CD4-positive, alpha-beta T cell treated with Interleukin-6 at 100 ng/mL for 8 hours (primary cell): ENCODE measurements at places on chromosomes 3 and 15.

- DNase-seq = no peak
Observed at GRCh38 chr15:42107473-42107872, 13.1 kb upstream of the PLA2G4D start.

DNA sequence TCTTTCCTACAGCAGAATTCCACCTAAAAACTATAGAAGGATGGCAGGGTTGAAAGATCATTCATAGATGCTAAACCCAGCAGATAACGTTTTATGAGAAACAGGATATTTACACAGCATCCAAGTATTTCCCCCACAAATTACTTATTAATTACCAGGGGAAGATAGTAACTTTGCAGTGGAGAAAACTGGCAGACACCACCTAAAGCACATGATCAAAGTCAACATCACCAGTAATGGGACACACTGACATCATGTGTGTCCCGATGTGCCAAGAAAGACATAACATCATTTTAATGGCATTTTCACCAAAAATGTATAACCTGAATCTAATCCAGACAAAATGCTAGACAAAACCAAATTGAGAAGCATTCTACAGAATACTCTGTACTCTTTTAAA, 220.4 kb upstream of the THBS1 start:
- no peak for DNase-seq

GRCh38 chr3:11953350-11953749, 50.8 kb upstream of the SYN2 start:
- no peak for DNase-seq

DNA sequence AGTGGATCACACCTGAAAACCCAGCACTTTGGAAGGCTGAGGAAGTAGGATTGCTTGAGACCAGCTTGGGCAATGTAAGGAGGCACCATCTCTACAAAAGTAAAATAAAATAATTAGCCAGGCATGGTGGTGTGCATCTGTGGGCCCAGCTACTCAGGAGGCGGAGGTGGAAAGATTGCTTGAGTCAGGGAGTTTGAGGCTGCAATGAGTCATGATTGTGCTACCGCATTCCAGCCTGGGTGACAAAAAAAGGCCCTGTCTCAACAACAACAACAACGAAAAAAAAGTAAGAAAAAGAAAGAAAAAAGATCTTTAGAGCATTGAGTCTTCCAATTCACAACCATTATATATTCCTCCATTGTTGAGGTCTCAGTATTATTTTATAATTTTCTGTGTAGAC, 192.4 kb upstream of the DPH6 start:
- DNase-seq = no peak

GRCh38 chr3:127132876-127133275, 60.1 kb upstream of the PRR23E start:
- no peak for DNase-seq

- DNase-seq = no peak
Observed at GRCh38 chr3:166274351-166275023, 437.3 kb upstream of the BCHE start.
